Islet precursor cell (in vitro differentiated cells): ENCODE measurements at places on chromosomes 11 and 22.

DNA sequence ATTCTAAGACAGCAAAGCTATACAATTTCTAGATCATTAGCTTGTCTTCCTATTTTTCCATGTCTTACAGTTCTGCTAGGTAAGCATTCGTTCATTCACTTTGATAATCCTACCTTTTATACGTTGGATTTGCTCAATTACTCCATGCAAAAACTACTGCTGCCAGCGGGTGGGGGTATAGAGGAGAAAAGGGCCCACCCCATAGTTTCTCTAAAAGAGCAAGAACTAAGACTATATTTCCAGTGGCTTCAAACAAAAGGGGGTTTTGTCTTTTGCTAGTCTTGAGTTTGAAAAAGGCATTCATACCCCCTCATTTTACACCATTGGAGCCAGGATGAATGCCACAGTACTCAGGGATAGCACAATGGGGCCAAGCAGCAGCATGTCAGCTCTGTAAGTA lies 155.7 kb downstream of the WT1 start:
- no peak for DNase-seq

GRCh38 chr22:46259374-46259773 lies 3.8 kb downstream of the PKDREJ start:
- no peak for DNase-seq

DNA sequence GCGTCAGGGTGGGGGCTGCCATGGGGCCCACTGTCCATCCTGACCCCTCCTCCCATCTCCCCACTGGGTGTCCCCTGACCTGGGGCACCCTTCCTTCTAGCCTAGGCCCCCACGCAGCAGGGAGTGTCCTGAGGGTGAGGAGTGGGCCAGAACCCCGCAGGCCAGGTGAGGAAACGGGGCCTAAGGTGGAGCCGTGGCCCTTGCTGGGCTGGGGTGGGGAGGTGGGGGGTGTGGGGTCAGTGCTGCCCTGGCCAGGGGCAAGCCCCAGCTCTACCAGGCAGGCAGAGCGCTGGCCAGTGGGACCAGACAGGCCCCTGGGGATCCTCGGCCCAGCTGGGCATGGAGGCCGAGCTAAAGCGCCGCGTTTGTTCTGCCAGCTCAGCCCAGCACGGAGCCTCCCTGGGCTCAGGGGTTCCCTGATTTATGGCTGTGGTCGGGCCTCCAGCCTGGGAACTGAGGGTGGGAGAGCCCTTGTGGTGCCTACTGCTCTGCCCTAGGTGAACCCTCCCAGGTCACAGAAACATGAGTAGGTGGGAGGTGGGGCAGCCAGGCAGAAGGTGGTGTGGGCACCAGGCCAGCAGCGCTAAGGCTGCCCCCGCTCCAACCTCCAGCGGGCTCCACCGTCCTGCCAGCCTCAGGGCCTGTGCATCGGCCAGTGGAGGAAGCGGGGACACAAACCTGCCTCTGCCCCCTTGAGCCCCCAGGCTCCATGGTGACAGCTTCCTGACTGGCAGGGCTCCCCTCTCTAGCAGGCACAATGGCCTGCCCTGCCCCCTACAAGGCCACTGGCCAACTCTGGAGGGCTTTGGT lies 22.4 kb downstream of the TRMU start:
- no peak for DNase-seq

- no peak for DNase-seq
Measured at GRCh38 chr11:35856756-35857155, 87.1 kb upstream of the LDLRAD3 start.

- DNase-seq, result no peak
Measured at GRCh38 chr22:37400719-37401118, 26.6 kb downstream of the ELFN2 start.

DNA sequence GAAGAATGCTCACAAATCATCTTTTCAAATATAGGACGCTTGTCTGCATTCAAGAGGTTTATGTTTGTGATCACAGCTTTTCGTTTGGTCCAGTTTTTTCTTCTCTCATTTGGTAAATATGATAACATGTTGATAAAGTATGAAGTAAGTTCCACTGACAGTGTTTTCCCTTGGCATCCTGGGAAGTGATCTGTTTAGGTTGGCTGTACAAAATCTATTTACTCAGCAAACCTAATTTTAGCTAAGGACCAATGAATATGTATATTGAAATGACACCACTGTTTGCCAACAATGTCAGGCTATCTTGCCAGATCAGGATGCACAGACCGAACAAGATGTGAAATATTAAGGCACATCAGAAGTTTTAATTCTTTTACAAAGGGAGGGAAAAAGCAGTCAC lies 1230.8 kb downstream of the LRRC4C start:
- DNase-seq, result no peak

- no peak for DNase-seq
Measured at GRCh38 chr11:13053255-13053917, 44.3 kb downstream of the RASSF10 start.

DNA sequence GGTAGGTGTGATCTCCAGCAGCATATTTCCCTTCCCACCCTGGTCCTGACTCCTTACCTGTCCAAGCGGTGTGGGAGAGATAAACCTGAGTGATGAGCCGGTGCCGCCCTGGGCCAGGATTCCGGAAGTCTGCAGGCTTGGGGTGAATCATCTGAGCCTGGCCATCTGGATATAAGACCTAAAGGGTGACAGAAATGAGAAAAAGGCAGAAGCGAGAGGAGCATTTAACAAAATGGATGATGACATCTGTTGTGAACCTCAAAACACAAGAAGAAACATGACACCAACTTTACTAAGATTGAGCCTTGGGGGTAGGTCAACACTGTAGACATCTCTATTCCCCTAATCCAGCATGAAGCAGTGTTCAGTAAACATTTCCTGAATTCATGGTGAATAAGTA lies 62.8 kb downstream of the AAMDC start:
- no peak for DNase-seq

GRCh38 chr11:66327171-66328030 lies 8.8 kb downstream of the RIN1 start:
- peak; percentile 88 for DNase-seq

GRCh38 chr11:28794405-28794804 lies 686.2 kb downstream of the METTL15 start:
- no peak for DNase-seq

DNA sequence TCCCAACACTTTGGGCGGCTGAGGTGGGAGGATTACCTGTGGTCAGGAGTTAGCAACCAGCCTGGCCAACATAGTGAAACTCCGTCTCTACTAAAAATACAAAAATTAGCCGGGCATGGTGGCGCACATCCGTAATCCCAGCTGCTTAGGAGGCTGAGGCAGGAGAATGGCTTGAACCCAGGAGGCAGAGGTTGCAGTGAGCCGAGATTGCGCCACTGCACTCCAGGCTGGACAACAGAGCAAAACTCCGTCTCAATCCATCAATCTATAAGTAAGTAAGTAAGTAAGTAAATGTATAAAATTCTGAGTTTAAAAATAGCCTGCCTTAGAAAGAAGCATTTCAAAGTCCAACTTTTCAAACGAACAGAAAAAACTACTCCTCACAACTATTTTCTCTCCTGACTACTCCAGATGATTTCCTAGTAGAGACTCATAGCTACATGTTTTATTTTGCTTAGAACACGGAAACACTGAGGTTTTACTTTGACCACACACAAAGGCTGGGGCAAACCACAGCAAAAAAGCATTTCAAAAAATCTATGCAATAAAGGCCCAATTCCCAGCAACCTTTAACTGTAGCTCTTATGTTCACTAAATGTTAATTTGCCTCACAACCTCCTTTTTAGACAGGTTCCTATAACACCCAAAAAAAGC lies 16.3 kb downstream of the SPTY2D1 start:
- peak; percentile 8 for DNase-seq

DNA sequence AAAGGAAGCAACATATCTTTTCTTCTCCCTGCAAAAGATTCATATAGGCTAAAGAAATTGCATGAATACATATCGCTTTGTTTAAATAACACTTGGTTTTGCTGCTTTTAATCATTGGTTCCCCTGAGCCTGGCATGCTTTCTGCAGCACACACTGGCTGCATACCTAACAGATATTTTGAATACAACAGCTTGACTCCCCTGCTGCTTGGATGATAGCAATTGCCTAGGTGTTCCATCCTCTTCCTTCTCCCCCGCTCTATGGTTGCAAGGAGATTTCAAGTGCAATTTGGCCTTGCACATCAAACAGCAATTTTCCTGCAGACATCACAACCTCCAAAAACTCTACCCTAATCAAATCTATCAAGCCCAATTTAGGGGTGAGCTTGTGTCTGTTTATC lies 430.0 kb downstream of the NTM start:
- no peak for DNase-seq

DNA sequence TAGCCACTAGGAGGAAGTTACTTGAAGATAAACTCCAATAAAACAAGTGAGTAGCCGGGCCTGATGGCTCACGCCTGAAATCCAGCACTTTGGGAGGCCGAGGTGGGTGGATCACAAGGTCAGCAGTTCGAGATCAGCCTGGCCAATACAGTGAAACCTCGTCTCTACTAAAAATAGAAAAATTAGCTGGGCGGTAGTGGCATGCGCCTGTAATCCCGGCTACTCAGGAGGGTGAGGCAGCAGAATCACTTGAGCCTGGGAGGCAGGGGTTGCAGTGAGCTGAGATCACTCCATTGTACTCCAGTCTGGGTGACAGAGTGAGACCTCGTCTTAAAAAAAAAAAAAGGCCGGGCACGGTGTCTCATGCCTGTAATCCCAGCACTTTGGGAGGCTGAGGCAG lies 34.0 kb upstream of the CLPB start:
- DNase-seq, result no peak

DNA sequence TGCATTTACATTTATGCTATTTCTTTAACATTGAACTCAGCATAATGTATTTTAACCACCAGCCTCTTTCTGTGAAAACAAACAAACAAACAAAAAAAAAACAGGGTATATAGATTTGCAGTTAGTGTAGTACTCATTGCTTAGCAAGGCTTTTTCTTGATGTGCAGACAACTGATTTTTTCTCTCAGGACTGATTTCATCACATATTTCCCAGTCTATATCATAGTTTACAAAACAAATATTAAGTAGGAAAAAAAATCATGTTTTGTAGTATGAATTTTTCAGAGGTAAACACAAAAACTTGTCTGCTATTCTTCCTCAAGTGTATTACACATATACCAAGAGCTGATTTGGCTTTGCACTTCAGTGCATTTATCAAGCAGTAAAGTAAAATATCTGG lies 123.0 kb downstream of the PDE3B start:
- no peak for DNase-seq

GRCh38 chr11:99934008-99934407 lies 753.1 kb upstream of the ARHGAP42 start:
- DNase-seq, result no peak

DNA sequence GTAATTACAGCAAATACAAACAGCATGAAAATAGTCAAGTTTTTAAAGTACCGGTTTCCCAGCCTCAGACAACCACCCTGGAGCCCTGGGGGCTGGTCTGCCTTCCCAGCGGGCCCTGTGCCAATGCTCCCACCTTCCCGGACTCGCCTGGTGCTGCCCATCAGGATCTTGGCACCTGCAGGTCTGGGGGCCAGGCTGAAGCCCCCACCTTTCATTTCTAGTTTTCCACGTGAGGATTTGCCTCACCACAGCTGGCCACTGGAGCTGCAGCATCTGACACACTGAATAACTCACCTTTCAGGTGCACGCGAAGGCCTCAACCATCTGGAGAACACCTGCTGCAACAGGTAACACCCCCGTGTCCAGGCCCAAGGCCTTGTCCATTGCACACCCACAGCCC lies 108.7 kb upstream of the THY1 start:
- DNase-seq, result peak; percentile 48

- DNase-seq, result no peak
Measured at GRCh38 chr22:22097727-22098228, 115.2 kb upstream of the TOP3B start.

DNA sequence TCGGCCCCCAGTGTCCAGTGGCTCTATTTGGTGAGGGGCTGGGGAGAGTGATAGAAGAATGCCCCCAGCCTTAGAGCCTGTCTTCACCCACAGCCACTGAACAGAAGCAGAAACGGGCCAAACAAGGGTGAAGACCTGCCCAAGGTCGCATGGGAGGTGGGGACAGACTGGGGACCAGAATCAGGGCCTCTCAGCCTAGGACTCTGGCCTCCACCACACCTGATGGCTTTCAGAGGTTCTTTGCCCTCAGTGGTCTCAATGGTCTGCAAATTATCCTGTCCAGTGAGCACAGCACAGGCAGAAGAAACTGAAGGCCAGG lies 4.5 kb upstream of the MYRF start:
- DNase-seq, result no peak

GRCh38 chr22:32686354-32686753 lies 115.2 kb upstream of the TIMP3 start:
- DNase-seq, result no peak

GRCh38 chr22:30609260-30610185 lies 2.5 kb downstream of the TCN2 start:
- DNase-seq, result peak; percentile 92

DNA sequence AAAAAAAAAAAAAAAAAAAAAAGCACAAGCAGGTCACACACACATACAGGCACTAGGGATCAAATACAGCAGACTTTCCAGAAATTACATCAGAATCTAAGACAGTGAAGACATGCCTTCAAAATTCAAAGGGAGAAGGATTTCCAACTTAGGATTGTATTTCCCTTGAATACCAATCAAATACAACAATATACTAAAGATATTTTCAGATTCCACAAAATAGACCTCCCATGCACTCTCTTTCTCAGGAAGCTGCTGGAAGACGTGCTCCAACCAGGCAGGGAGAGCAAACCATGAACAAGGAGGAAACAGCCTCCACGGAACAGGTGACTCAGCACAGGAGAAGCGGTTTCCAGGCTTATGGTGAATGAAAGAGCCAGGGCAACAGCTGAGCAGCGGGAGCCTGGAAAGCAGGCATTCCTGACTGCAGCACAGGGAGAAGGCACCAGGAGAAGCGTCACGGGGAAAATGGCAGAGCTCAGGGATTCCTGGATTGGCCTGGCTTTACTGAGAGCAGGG lies 32.0 kb downstream of the TMEM184B start:
- peak; percentile 96 for DNase-seq

- DNase-seq, result peak; percentile 40
Measured at GRCh38 chr11:118193910-118194566, 17.6 kb upstream of the SCN2B start.

DNA sequence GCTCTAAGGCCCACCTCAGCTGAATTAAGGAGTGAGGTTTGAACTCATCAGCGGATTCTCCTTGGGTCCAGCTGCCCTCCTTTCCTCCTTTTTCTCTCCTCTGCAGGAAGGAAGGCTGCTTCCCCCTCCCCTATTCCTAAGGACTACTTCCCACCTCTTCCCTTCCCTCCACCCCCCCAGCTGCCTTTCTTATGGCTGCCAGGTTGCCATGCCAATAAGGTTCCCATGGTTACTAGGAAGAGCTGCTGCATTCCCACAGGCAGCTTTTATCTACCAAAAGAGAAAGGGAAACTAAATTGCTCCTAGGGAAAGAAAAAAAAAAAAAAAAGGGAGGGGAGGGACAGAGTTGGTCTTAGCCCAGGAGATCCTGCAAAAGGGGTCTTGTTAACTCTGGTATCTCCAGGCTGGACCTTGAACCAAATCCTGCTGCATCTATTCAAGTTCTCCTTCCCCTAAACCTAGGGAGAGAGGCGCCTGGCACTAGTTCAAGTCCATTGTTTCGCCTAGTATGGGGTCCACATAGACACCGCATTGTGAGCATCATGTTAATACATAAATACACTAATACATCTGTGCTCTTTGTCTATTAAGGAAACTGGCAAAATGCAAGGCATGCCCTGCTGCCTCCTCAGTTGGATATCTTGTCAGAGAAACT lies 21.2 kb upstream of the FEZ1 start:
- peak; percentile 85 for DNase-seq
